ENCODE measurements at places on chromosomes 4 and X. TPM values are rescaled to one million over a fixed set of nuclear protein-coding genes. Genes with fewer than 3 reads are reported as not detected.

The MAGEA4 gene
- not detected for total RNA-seq

The NDST3 gene
- total RNA-seq, result not detected

The BEND2 gene
- not detected for total RNA-seq

The INTS6L gene
- total RNA-seq, result 3.7 TPM

The MAGEA2 gene
- not detected for total RNA-seq

The GYPB gene
- not detected for total RNA-seq

The EDNRA gene
- not detected for total RNA-seq

The TMSB15B gene
- 20.1 TPM for total RNA-seq

The MMRN1 gene
- total RNA-seq, result not detected

The DRP2 gene
- total RNA-seq, result not detected

The PLAC8 gene
- not detected for total RNA-seq

The APELA gene
- not detected for total RNA-seq

The IBSP gene
- total RNA-seq, result not detected

The HELT gene
- not detected for total RNA-seq

The AR gene
- total RNA-seq, result 17.8 TPM

The ARHGAP6 gene
- total RNA-seq, result 0.81 TPM

The NSDHL gene
- 32.1 TPM for total RNA-seq

The HSD17B11 gene
- total RNA-seq, result 59.6 TPM

The SCD5 gene
- 4.4 TPM for total RNA-seq

The CSN1S1 gene
- total RNA-seq, result not detected

The INTU gene
- total RNA-seq, result 5.0 TPM

The PHKA1 gene
- total RNA-seq, result 5.3 TPM

The IL3RA gene
- total RNA-seq, result not detected

The EDA2R gene
- 6.5 TPM for total RNA-seq

The WFS1 gene
- 11.9 TPM for total RNA-seq

The PNMA6F gene
- total RNA-seq, result not detected

All from Caki2 (cell line).